CD4-positive, alpha-beta T cell treated with Interleukin-15 for 4 hours (primary cell): ENCODE measurements at places on chromosomes 3 and 15.

- no peak for DNase-seq
Observed at GRCh38 chr15:60442031-60442650, 36.8 kb downstream of the ICE2 start.

- DNase-seq, result no peak
Observed at GRCh38 chr3:48518638-48519276, 14.8 kb upstream of the SHISA5 start.

DNA sequence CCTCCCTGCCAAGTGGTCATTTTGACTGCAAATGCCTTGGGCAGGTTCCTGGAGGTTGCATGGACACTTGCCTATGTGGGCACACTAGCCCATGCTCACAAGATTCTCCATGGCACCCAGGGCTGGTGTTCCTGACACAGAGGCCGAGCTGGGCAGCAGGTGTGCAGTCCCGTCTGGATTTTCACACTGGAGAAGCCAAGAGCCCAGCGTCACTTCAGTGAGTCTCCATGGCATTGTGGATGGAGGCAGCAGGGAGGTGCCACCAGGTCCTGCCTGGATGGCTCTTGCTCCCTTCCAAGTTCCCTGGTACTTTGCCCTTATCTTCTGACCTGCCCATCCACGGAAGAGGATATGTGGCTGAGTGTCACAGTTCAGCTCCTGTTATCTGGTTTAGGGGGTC lies 63.7 kb upstream of the PLCL2 start:
- DNase-seq, result no peak

GRCh38 chr3:154862265-154862664 lies 217.9 kb upstream of the MME start:
- DNase-seq, result no peak

GRCh38 chr15:28954466-28955159 lies 68.8 kb downstream of the APBA2 start:
- DNase-seq, result no peak

GRCh38 chr3:15726043-15726442 lies 71.7 kb downstream of the ANKRD28 start:
- DNase-seq, result no peak

DNA sequence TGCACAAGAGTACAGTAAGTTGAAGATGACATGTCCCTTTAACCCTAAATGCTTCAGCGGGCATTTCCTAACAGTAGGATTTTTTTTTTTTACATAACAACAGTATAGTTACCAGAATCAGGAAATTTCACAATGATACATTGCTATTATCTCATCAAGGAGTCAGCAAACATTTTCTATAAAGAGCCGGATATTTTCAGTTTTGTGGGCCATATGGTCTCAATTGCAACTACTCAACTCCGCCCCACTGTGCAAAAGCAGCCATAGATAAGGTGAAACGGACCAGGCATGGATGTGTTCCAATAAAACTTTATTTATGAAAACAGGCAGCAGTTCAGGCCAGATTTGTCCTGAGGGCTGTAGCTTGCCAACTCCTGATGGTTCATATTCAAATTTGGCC lies 130.6 kb downstream of the SMAD6 start:
- no peak for DNase-seq

DNA sequence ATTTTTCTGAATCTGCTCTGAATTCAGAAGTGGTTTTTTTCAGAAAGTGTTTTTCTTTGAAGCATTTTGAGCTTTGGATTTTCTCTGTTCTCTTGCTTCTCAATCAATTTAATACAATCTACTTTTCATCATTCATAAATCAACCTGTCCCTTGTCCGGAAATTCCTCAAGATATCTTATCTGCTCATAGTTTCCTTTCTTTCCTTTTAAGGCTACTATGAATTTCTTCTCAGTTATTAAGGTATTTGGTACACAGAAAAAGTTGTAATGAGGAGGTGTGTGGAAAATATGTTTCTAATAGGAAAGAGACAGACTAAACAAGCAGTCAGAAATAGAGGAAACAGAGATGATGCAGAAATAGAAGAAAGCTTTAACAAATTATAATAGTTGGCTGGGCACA lies 14.4 kb downstream of the CGGBP1 start:
- DNase-seq, result no peak

- DNase-seq, result no peak
Observed at GRCh38 chr15:48176957-48177356, 1.1 kb downstream of the MYEF2 start.

DNA sequence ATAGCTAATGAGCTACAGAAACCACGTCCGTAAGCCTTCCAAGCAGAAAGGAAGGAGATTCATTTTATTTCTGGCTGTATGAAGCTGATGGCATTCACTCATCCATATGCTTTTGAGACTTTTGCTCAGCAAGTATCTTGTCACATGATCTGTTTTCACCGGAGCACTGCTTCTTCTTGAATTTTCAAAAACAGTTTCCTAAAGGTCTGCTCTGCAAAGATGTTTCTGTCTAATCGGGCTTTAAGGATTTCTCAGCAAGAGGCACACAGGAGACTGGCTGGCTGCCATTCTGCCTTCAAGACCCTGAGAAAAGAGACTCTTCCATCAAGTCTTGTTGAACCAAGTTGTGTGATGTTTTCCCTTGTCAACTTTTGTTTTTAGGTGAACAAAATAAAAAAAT lies 289.6 kb upstream of the LYSMD4 start:
- DNase-seq, result no peak

- no peak for DNase-seq
Observed at GRCh38 chr3:70647823-70648222, 335.4 kb upstream of the MDFIC2 start.

DNA sequence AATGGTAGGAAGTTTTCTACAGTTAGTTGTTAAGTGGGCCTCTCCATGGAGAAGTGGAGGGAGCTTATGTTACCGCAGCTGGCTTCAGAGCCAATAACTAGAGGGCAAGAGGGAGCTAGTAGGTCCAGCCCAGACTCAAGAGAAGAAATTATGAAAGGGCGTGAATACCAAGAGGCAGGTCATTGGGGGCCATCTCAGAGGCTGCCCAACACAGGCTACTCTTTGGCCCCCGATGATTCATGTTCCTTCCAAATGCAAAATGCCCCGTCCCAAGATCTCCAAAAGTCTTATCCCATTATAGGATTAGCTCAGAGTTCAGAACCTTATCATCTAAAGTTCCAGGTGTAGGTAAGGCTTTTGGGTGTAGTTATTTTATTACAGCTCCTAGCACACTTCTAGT lies 94.5 kb downstream of the FNDC3B start:
- no peak for DNase-seq

DNA sequence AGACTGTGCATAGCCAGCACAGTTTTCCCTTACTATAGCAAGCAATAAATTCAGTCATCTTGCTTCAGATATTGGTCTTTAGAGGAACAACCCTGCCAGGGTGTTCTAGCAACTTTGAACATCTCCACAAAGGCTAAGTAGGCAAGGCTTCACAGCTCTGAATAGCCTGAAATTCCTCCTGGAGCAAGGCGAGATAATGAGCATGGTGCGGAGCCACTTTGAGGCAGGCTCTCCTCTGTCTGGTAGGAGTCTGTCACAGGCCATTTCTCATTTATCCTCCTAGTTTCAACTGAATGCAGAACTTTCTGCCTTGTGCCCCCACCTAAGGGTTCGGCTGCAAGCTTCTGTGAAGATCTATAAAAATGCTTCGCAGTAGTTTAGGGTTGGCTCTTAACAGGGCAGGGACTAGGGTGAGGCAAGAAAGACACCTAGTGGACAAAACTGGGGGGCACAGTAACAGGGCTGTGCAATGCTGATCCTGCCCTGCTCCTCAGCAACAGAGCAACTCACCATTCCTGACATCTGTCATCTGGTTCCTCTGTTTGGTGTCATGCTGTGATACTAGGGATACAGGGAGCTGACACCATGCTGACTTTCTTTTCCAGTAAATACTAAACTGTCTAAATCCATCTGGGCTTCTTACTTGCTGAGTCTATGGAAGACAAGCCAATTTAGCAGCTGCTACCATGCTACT lies 16.6 kb upstream of the EHHADH start:
- no peak for DNase-seq

DNA sequence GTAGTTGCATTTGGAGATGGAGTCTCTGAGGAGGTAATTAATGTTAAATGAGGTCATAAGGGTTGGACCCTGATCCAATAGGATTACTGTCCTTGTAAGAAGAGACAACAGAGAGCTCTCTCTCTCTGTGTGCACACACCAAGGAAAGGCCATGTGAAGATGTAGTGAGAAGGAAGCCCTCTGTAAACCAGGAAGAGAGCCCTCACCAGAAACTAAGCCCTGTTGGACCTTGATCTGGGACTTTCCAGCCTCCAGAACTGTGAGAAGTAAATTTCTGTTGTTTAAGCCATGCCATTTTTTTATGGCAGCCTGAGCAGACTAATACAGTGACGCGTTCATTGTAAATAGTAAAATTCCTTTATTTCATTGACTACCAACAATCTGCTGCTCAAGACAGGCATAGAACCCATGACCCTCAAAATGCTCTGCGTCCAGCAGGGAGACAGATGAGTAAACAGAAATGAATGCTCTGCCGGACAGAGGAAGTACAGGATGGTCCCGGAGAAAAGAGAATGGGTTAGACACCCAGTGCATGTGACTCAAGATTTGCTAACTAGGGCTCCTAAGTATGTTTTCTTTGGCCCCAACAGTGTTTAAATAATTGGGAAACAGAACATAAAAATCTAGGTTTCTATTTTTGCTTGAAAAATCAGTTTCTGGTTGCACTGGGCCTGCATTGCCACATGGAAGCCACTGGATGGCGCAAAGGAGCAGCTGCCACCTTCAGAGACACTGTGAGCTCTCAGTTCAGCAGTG lies 37.9 kb upstream of the TNFAIP8L3 start:
- DNase-seq, result no peak

GRCh38 chr15:39999538-40000200 lies 39.3 kb downstream of the SRP14 start:
- DNase-seq, result no peak

DNA sequence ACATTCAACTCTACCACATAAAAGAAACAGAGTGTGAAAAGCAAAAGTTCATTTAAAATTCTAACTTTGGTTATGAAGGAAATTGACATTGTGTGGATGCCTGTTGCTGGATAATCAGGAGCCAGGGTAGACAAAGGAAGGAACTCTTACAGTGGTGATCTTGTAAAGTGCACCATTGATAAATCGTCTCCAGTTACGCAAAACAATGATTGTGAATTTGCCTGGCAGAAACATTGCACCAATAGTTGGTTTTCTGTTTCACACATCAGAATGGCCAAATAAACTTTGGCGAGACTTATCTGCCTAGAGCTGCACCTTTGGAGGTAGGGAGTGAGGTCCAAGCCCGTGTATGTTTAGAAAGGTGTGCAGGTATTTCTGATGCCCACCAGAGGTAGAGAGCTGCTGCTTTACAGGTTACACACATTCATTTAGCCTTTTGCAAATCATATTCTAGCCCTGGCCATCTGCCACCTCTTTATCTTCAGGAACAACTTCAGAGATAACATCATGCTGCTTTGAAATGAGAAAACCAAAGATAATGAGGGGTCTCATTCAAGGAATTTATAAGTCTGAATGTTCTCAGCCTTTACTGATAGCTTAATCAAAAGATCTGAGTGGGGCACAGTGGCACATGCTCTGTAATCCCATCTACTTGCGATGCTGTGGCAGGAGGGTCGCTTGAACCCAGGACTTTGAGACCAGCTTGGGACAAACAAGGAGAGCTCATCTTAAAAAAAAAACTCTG lies 47.4 kb upstream of the P3H2 start:
- no peak for DNase-seq

DNA sequence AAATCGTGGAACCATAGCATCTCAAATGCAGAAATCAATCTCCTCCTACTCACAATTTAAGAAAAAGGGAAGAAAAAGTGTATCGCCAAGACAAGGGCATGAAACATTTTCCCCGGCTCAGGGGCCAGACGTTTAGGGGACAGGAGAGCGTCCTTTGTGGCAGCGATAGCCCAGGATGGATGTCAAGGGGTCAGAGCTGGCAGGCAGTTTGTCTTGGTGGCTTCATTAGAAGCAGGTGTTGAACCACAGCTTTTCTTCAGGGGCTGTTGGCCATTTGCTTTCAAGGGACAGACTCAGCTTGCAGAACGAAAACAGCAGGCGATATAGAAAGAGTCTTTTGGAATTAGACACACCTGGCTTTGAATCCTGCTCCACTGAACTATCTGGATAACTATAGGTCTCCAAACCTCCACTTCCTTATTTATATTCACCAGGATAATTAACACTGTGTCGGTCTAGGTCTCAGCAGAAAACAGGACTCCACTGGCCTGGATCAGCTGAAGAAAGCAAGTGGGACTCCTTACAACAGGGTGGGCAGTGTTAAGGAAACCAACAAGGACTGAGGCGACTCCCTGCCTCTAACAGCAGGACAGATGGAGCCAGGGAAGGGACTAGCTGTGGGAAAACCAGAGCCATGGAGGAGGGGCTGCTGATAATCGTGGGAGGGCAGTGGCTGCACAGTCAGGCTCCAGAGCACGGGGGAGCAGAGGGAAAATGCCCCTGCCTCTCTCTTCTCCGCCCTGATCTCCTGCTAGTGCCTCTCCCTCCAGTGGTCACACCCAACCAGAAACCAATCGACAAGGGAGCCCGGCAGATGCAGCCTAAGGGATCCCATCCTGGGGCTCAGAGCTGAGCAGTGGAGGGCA lies 123.6 kb downstream of the LIPC start:
- no peak for DNase-seq

- no peak for DNase-seq
Observed at GRCh38 chr15:101554115-101554915, 64.8 kb upstream of the PCSK6 start.

- no peak for DNase-seq
Observed at GRCh38 chr3:127371846-127372245, 84.0 kb upstream of the PRR20G start.

- no peak for DNase-seq
Observed at GRCh38 chr15:81281456-81281735, 42.5 kb downstream of the STARD5 start.

GRCh38 chr3:140336465-140336864 lies 341.4 kb upstream of the TRIM42 start:
- DNase-seq, result no peak

GRCh38 chr3:88321363-88322050 lies 171.7 kb downstream of the C3orf38 start:
- DNase-seq, result no peak

DNA sequence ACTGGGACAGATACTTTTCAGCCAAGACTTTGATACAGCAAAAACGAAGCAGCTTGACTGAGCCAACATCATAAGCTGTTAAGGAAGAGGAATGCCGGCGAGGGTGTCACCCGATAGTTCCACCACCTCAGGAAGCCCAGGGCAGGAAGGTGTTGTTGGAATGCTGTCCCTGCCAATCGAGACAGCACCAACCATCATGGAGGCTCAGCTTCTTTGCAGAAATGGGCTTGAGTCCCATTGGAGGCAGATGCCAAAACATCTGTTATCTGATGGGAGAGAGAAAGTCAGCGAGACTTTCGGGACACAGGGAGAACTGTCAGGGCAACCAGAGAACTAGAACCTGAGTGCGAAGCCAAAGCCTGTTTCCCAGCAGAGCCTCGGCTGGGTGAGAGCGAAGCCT lies 50.7 kb downstream of the CA12 start:
- no peak for DNase-seq
